SK-N-SH (cell line): ENCODE measurements at places on chromosomes 2 and 18. TPM values are rescaled to one million over a fixed set of nuclear protein-coding genes. Genes with fewer than 3 reads are reported as not detected.
A peak's percentile ranks its signal among the peaks of the same experiment; 100 is the strongest.

Gene GALR1
- polyA plus RNA-seq: not detected in 2 replicates

GRCh38 chr18:10142056-10142455 is 228.2 kb downstream of the VAPA start:
- H3K27me3 ChIP-seq: no peaks in the 10 kb centered on the region
- H3K27ac ChIP-seq: peak overlapping the region; percentile 91
- H3K36me3 ChIP-seq: no peaks in the 10 kb centered on the region
- peaks cover 28% of the 10 kb centered on the region for H3K4me1 ChIP-seq
- DNase-seq: no peak
- H3K4me3 ChIP-seq: no peak overlapping the region

DNA sequence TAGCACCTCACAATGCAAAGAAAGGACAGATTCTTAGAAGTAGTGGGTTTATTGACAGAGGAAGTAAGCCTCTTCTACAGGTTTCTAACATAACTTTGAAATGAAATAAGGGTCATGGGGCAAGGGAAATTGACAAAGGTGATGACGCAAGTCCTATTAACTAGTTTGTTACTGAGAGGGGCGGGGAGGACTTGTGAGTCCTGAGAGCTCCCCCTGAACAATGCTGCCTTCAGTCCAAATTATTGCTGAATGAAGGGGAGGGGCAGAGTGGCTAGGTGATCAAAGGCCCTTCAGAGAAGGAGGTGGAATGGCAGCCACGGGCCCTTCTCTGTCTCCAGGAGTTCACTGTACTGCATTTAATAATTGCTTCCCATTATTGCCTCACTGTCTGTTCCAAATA is 390.0 kb downstream of the MEIS1 start:
- no peak for DNase-seq
- H3K27me3 ChIP-seq: no peaks in the 10 kb centered on the region
- no peak overlapping the region for H3K27ac ChIP-seq
- no peaks in the 10 kb centered on the region for H3K36me3 ChIP-seq

Gene FEV
- 0.53 and 1.2 TPM in 2 replicates for polyA plus RNA-seq

- DNase-seq: no peak
- H3K27ac ChIP-seq: no peak overlapping the region
- no peak overlapping the region for H3K4me3 ChIP-seq
- H3K27me3 ChIP-seq: no peaks in the 10 kb centered on the region
These were observed 23.3 kb downstream of the LBH start for GRCh38 chr2:30254685-30255001.

Gene INPP5D
- 0.99 and 1.3 TPM in 2 replicates for polyA plus RNA-seq

GRCh38 chr18:57904535-57904934 is 101.4 kb upstream of the ATP8B1 start:
- no peak overlapping the region for H3K27ac ChIP-seq
- H3K4me3 ChIP-seq: no peak overlapping the region
- DNase-seq: no peak
- no peaks in the 10 kb centered on the region; the same call in 1 of the 2 replicates for H3K4me1 ChIP-seq
- no peaks in the 10 kb centered on the region for H3K27me3 ChIP-seq
- no peaks in the 10 kb centered on the region for H3K36me3 ChIP-seq

Gene ZBTB7C
- polyA plus RNA-seq: 0.05 and 0.15 TPM in 2 replicates

- no peak overlapping the region for H3K4me3 ChIP-seq
- DNase-seq: no peak
- no peak overlapping the region for H3K27ac ChIP-seq
- H3K27me3 ChIP-seq: no peaks in the 10 kb centered on the region
These were observed 107.7 kb downstream of the CBLN2 start for GRCh38 chr18:72436401-72436800.

- no peak for DNase-seq
- H3K27ac ChIP-seq: no peak overlapping the region
- H3K4me3 ChIP-seq: no peak overlapping the region; the same call in 1 of the 2 replicates
- peaks cover 5% of the 10 kb centered on the region; the same call in 1 of the 2 replicates for H3K4me1 ChIP-seq
- peaks cover 90% of the 10 kb centered on the region for H3K27me3 ChIP-seq
These were observed 24.5 kb downstream of the TIMM21 start for GRCh38 chr18:74172697-74173433.

Gene CTLA4
- 0.03 TPM in 1 of 2 replicates, not detected in the other for polyA plus RNA-seq

Gene DNAJC5G
- 0.18 TPM in 1 of 2 replicates, not detected in the other for polyA plus RNA-seq
